ENCODE measurements at places on chromosomes 7 and 10.

DNA sequence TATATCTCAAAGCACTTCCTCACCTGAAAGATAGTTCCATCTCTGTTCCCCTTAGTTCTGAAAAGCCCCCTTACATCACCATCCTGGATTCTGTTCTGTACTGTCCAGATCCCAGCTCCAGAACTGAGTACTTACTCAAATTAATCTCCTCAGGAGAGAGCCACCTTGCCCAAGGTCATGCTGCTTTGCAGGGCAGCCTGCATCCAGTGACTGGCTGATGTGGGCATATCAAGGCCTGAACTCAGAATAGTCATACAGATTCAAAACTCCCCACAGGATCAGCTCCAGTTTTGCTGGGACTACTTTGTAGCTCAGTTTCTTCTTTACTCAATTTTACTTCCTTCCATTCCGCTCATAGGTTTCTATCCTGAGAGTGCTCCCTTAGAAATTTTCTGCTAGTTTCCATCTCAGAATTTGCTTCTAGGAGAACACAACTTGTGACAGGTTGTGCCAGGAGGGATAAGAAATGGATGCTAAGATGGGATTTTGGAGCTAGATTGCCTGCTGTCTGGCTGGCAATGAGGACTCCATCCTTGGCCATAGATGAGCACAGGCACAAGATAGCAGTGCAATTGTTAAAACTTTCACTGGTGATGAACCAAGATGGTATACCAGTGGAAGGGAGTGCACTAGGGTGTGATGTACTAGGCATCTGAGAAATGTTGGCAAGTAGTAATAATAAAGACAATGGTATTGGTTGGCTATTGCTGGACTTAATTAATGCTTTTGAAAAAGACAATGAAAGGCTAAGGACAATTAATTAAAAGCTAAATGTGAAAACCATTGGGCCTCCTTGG lies 17.3 kb downstream of the SRGN start:
- no peak overlapping the region for H3K27ac ChIP-seq
- H3K4me1 ChIP-seq: no peaks in the 10 kb centered on the region
- H3K4me3 ChIP-seq: no peak overlapping the region
- H3K36me3 ChIP-seq: peaks cover 40% of the 10 kb centered on the region
- H3K27me3 ChIP-seq: no peaks in the 10 kb centered on the region
- no peak for DNase-seq

DNA sequence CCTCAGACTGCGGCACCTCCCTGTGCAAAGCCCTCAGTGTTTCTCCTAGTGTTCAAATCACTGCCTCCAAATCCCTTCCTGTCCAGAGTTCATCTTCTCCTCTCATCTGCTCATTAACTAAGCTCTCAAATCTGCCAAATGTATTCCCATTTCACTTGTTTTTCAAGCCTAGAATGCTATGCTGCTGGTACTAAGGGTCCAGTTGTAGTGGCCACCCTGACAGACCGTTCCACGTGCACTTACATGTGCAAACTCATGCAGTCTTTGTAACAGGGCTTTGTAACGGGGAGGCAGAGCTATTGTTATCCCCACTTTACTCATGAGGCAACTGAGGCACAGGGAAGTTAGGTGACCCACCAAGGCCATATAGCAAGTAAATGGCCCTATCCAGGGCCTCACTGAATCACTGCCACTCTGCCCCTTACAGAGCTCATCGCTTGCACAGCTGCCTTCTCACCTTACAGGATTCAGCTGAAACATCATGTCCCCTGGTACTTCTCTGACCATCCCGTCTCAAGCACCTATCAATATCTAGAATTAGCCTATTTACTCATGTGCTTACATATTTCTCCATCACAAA lies 153.0 kb upstream of the PDE1C start:
- DNase-seq: no peak
- H3K4me1 ChIP-seq: no peaks in the 10 kb centered on the region
- no peak overlapping the region for H3K27ac ChIP-seq
- no peaks in the 10 kb centered on the region for H3K36me3 ChIP-seq

DNA sequence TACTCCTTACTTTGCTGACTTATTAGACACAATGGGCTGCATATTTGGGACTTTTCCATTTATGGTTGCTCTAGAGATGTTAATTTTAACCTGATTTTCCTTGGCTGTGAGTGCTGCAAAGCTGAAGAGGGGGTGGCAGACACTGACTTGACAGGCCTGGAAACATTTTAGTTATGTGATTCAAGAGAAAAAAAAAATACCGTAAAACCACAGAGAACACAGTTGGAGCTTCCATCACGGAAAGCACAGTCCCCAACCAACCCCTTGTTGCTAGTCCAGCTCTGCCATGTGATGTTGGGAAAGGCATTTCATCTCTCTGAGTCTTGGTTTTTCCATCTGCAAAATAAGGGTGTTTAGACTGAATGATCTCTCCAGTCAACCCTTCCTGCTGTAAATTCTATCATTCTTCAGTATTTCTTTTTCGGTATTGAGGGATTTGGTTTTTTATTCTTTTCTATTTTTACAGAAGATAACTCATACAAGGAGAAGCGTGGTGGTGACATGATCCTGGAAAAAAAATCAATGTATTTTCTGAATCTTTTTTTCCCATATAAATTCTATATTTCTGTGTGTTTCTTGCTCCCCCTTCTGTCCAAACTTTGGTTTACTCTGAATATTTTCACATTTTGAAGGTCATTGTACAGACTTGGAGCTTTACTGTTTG lies 246.1 kb downstream of the REEP3 start:
- H3K36me3 ChIP-seq: no peaks in the 10 kb centered on the region
- H3K27ac ChIP-seq: no peak overlapping the region
- peak; percentile 9 for DNase-seq
- no peak overlapping the region for H3K4me3 ChIP-seq
- H3K27me3 ChIP-seq: no peaks in the 10 kb centered on the region

DNA sequence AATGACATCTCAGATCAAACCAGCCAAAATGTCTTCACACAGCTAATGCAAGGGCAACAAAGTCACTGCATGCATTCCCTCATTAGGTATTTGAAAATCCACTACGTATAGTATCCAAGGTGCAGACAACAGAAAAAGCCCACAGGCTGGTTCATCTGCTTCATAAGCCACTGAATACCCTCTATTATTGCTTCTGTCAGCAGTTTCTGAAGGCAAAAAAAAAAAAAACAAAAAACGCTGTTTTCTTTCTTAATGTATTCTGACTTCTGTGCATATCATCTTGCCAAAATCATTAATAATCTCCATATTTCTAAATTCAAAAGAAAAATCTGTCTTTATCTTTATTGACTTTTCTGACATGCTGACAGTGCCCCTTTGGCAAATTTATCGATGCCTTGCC lies 13.4 kb downstream of the CPVL start:
- H3K27ac ChIP-seq: no peak overlapping the region
- no peaks in the 10 kb centered on the region for H3K36me3 ChIP-seq
- no peak for DNase-seq
- H3K27me3 ChIP-seq: no peaks in the 10 kb centered on the region
- H3K4me3 ChIP-seq: no peak overlapping the region

- H3K36me3 ChIP-seq: peaks cover 24% of the 10 kb centered on the region
- peaks cover 62% of the 10 kb centered on the region for H3K4me1 ChIP-seq
- no peak for DNase-seq
- H3K27me3 ChIP-seq: no peaks in the 10 kb centered on the region
- H3K27ac ChIP-seq: peak overlapping the region; percentile 91
- H3K4me3 ChIP-seq: no peak overlapping the region
Observed at GRCh38 chr10:22679608-22680007, 34.8 kb downstream of the PIP4K2A start.

GRCh38 chr7:40530292-40530691 lies 395.5 kb downstream of the SUGCT start:
- no peaks in the 10 kb centered on the region for H3K4me1 ChIP-seq
- no peak for DNase-seq
- H3K36me3 ChIP-seq: no peaks in the 10 kb centered on the region
- no peak overlapping the region for H3K27ac ChIP-seq
- no peaks in the 10 kb centered on the region for H3K27me3 ChIP-seq
